ENCODE measurements at places on chromosomes 5 and 9.

DNA sequence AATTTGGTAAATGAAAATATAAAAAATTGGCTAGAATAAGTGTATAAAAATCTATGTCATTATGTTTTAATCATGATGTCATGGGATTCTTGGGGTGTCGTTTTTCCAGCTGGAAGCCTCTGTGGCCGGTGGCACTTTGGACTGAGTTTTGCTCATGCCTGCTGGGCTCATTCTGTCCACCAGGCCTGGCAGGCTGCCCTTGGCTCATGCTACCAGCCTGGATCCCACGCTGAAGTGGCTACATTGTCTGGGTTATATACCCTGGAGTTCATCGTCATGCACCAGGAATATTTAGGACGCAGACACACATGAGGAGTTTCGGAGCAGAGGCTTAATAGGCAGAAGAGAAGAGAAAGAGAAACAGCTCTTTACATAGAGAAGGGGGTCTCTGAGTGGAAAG lies 1913.7 kb upstream of the WWC1 start:
- DNase-seq: no peak

DNA sequence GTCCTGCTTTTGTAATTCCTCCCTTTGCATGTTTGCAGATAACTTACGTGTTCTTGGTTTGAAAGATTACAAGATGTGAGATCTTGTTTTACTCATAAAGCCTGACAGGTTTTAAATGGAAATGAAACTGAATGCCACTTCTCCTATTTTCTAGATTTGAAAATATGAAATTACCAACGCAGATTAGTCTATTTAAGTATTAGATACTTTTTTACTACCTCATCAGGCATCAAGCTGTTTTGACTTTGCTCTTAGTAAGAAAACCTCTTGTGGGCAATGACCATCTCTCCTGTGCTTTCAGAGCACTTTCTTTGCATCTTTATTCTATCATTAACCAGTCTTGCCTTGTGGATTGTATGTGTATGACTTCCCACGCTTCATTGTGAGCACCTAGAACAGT lies 3.5 kb downstream of the DMXL1 start:
- DNase-seq: no peak

- no peak for DNase-seq
Measured at GRCh38 chr5:87313216-87313615, 45.5 kb downstream of the RASA1 start.

GRCh38 chr5:74248576-74248975 lies 392.0 kb downstream of the ENC1 start:
- DNase-seq: no peak

DNA sequence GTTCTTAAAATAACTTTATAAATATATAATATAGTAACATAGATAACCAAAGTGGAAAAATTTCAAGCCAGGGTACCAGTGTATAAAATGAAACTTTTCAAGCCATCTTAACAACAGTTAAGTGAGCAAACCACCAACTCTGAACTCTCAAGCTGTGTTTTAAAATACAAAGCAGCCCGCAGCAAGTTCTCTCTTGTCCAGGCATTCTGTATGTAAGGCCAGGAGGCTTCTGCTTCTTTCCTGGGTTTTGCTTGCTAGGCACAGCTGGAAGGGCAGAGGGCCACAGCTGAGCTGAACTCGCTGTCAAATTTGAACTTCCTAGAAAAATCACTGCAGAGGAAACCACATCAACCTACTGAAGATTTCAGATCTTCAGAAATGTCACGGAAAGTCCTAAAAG lies 6.8 kb upstream of the CTNNAL1 start:
- DNase-seq: no peak

GRCh38 chr9:129176701-129177442 lies 1.2 kb downstream of the IER5L start:
- peak; percentile 57 for DNase-seq

- DNase-seq: no peak
Measured at GRCh38 chr5:157750320-157750719, 6.8 kb downstream of the LSM11 start.

DNA sequence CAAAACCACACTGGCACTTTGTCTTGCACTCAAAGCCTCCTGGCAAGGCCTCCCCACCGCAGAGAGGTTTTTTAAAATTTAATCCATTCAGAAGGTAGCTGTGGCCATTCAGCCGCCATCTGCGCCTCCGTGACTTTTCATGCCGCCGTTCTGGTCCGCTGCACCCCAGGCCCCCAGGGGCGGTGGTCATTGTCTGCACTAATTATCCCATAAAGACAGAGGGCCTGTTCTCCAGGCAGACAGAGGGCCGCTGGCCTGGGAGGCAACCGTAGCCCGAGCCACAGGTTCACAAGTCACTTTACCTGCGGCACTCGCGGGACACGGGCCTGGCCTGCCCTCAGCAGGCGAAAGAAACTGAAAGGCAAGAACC lies 49.4 kb downstream of the EXD3 start:
- no peak for DNase-seq

DNA sequence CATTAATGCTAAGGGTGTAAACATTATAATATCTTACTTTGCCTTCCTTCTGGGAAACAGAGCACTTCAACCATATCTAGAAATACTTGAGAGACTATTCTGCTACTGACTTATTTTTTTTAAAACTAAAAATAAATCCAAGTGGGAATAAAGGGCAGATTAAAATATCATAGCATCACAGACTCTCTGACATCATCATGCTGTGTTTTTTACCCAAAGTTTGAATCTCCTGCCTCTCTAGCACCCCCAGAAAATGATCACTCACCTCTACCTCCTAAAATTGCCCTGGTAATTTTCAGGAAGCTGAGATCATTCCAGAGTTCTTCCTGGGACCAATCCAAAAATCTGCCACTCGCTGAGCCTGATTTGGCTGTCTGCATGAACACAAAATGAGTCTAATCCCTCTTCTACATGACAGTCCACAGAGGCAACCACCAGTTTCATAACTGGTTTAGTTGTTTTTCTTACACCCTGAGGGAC lies 813.8 kb upstream of the DMAC1 start:
- DNase-seq: no peak

DNA sequence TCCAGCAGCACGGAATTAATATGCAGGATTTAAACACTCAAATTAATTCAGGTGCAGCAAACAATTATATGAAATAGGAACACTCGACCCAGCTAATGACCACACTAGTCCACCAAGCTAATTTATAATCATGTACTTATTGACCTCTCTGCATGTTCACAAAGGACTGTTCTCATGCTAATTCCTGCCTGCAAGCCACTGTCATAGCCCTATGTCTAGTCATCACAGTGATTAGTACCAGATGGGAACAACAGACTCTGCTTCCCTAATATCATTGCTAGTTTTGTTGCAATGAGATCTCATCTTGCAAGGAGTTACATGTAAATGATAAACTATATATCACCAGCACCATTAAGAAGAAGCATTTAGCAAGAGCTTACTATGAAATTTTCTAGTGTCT lies 553.0 kb upstream of the GRAMD2B start:
- DNase-seq: no peak
